ENCODE measurements at places on chromosomes 1 and 21. TPM values are rescaled to one million over a fixed set of nuclear protein-coding genes. Genes with fewer than 3 reads are reported as not detected.

ATP13A2 gene
- 45.1 TPM for total RNA-seq

CNR2 gene
- total RNA-seq = 2.0 TPM

HLX gene
- total RNA-seq = 0.43 TPM

KRTAP7-1 gene
- total RNA-seq = not detected

PTBP2 gene
- 18.2 TPM for total RNA-seq

AJAP1 gene
- total RNA-seq = not detected

ADAM30 gene
- not detected for total RNA-seq

GRCh38 chr1:70455291-70455690 lies 44.2 kb downstream of the CTH start:
- H3K4me3 ChIP-seq = no peak overlapping the region
- peaks cover 2% of the 10 kb centered on the region for H3K27me3 ChIP-seq
- no peaks in the 10 kb centered on the region for H3K36me3 ChIP-seq
- DNase-seq = no peak

DNA sequence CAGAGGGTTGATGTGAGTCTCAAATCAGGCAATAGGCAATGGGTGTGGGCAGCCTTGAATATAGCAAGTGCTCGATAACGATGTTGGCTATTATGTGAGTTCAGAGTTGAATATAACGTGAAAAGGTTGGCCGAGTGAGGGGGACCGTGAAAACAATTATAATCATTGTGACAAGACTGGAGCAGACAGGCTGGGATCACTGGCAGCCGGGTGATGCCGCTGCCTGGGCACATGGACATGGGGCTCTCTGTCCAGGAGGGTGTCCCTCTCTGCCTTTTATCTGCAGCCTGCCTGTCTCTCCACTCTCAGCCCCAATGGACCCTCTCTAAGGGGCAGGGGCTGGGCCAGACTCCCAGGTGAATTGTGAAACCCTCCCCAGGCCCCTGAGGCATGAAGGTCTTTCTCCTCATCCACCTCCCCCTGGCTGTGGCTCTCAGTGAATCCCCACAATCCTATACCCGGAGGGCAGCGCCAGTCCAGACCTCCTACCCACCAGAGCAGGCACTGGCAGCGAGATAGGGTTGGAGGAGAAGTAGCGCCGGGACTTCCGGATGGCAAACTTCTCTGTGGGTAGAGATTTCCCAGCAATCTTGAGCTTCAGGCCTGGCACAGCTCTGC lies 36.4 kb downstream of the TTC39A start:
- no peaks in the 10 kb centered on the region for H3K36me3 ChIP-seq
- peaks cover 2% of the 10 kb centered on the region for H3K27me3 ChIP-seq
- no peak overlapping the region for H3K4me3 ChIP-seq
- H3K4me1 ChIP-seq = peaks cover 21% of the 10 kb centered on the region

DNA sequence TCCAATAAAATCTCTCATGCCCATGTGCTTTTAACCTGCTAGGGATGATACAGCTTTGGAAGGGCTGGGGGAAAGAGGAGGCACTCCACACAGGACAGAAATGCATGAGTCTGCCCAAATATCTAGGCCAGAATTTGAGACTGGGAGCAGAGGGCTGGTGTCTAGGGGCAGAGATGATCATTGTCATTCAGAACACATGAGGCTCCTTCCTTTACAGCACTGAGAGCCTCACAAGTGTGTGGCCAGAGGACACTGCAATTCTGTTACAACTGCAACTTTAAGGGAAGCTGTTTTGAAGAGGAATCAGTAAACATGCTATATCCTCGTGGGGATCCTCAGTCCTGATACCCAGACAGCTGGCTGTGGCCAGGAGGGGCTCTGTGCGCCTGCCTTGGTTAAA lies 541.3 kb downstream of the OMA1 start:
- DNase-seq = no peak
- peaks cover 7% of the 10 kb centered on the region for H3K27me3 ChIP-seq
- no peak overlapping the region for H3K27ac ChIP-seq
- no peak overlapping the region for H3K4me3 ChIP-seq

- no peaks in the 10 kb centered on the region for H3K4me1 ChIP-seq
- no peak for DNase-seq
- no peaks in the 10 kb centered on the region for H3K36me3 ChIP-seq
- no peak overlapping the region for H3K4me3 ChIP-seq
- peaks cover 49% of the 10 kb centered on the region for H3K27me3 ChIP-seq
These were observed 33.1 kb downstream of the PTPRU start for GRCh38 chr1:29269382-29269781.

- peak; percentile 57 for DNase-seq
- H3K4me1 ChIP-seq = peaks cover 8% of the 10 kb centered on the region
- H3K27ac ChIP-seq = no peak overlapping the region
- peaks cover 62% of the 10 kb centered on the region for H3K27me3 ChIP-seq
These were observed 791 bp upstream of the STUM start for GRCh38 chr1:226547754-226548191.

DNA sequence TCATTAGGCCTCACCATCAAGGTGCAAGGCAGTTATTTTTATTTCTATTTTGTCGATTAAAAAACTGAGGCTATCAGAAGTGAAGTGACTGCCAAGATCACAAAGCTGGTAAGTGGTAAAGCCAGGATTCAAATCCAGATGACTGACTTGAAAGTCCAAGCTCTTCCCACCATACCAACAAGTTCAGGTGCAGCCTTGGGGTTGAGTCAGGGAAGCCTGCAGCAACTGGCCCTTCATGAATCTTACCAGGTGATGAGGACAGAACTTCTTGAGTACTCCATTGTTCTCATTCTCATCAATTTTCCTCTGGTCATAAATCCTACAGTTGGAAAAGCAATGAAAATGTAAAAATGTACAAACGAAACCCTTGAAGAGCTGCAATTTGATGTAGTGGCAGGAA lies 20.2 kb downstream of the PEA15 start:
- no peak overlapping the region for H3K4me3 ChIP-seq
- H3K27ac ChIP-seq = no peak overlapping the region
- H3K36me3 ChIP-seq = peaks cover 25% of the 10 kb centered on the region
- H3K27me3 ChIP-seq = no peaks in the 10 kb centered on the region
- no peaks in the 10 kb centered on the region for H3K4me1 ChIP-seq

DNA sequence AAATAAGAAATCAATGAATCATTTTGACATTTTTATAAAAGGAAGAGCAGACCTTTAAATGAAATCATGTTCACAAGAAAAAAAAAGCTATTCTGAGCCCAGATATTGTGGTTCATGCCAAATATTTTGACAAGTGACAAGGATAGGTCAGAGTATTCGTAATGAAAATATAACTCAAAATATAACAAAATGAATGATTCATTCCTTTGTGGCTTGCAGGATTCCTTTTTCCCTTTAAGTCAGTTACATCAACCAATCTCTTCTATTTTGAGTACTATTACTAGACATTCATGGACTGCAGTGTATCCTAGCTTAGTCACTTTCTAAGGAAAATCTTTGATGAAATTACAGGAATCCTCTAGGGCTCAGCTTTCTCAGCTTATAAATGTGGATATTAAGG lies 188.7 kb downstream of the COL11A1 start:
- no peak for DNase-seq
- H3K4me1 ChIP-seq = no peaks in the 10 kb centered on the region
- no peak overlapping the region for H3K27ac ChIP-seq
- H3K4me3 ChIP-seq = no peak overlapping the region

- H3K27ac ChIP-seq = no peak overlapping the region
- DNase-seq = peak; percentile 10
- no peak overlapping the region for H3K4me3 ChIP-seq
- no peaks in the 10 kb centered on the region for H3K36me3 ChIP-seq
These were observed 348.2 kb downstream of the MATN1 start for GRCh38 chr1:30375156-30375555.

DNA sequence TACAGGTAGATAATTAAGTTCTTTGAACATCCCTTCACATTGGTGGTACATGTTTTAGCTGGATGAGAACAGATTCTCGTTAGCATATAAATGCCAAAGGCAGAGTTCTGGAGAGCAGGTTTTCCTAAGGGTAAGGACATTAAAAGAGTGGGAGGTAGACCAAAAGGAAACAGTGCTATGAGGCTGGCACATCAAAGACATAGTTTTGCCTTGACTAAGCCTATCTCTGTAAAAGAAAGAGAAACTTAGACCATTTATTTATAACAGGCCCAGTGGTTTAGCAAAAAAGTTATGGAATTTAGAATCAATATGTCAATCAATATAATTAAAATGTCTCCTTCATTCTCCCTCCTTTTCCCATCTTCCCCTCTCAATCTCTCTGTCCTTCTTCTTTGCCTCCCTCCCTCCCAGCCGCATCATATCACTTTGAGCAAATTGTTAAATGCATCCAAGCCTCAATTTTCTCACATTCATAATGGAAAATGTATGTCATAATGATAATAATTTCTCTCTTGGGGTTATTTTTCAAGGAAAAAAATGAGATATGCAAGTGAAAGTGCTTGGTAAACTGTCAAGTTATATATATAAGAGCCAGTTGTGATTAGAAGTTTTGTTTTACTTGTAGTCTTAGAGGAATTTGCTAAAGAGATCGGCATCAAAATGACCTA lies 209.9 kb upstream of the SGIP1 start:
- no peaks in the 10 kb centered on the region for H3K27me3 ChIP-seq
- no peak overlapping the region for H3K27ac ChIP-seq
- H3K4me1 ChIP-seq = peaks cover 31% of the 10 kb centered on the region

- H3K27ac ChIP-seq = no peak overlapping the region
- no peak overlapping the region for H3K4me3 ChIP-seq
- peaks cover 14% of the 10 kb centered on the region for H3K27me3 ChIP-seq
- H3K36me3 ChIP-seq = no peaks in the 10 kb centered on the region
- peaks cover 13% of the 10 kb centered on the region for H3K4me1 ChIP-seq
These were observed 5.8 kb downstream of the INKA2 start for GRCh38 chr1:111733183-111733991.

DNA sequence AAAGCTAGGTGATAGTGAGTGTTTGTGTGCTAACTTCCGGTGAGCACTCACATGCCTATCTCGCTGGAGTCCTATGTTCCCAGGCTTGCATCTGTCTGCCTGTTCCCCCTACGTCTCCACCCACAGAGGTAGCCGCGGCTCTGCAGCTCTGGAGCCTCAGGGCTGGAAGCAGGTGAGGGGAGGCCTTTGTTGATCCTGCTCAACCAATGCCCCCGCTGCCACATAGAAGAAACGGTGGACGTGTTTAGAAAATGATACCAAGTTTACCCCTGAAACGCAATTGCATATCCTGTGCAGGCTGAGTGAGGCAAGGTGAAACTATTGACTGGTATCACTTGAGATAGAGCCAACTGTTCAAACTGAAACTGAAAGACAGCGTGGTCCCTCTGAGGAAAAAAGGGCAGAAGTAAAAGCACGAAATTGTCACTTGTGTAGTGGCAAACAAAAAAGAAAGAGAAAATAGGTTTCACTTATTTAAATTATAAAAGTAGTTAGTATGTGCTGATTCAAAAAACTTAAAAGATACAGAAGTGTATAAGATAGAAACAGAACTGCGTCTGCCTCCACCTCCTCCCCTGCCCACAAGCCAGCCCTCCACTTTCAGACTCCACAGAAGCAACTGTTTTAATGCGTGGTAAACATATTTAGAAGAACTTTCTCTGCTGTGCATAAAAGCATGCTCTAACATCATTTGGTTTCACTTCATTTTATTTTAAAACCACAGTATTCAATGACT lies 38.6 kb upstream of the ETS2 start:
- DNase-seq = peak; percentile 75
- peak overlapping the region; percentile 100 for H3K27ac ChIP-seq
- peak overlapping the region; percentile 96 for H3K4me3 ChIP-seq
- peaks cover 29% of the 10 kb centered on the region for H3K4me1 ChIP-seq
- H3K36me3 ChIP-seq = peaks cover 3% of the 10 kb centered on the region

Measured in activated naive CD8-positive, alpha-beta T cell treated with anti-CD3 and anti-CD28 coated beads, Interleukin-2, amount 10 ng/mL, durations not matched to agents 7 days and 5 days (primary cell).